ENCODE measurements at places on chromosomes 16 and 17.

DNA sequence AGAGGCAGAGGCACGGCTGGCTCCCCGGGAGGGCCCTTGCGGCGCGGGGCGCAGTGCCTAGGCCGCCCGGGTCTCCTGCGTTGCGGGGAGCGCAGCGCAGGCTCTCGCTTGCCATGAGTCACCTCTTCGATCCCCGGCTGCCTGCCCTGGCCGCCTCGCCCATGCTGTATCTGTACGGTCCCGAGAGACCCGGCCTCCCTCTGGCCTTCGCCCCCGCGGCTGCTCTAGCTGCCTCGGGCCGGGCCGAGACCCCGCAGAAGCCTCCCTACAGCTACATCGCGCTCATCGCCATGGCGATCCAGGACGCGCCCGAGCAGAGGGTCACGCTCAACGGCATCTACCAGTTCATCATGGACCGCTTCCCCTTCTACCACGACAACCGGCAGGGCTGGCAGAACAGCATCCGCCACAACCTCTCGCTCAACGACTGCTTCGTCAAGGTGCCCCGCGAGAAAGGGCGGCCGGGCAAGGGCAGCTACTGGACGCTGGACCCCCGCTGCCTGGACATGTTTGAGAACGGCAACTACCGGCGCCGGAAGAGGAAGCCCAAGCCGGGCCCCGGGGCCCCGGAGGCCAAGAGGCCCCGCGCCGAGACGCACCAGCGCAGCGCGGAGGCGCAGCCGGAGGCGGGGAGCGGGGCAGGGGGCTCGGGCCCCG lies 390 bp downstream of the FOXL1 start:
- no peak for DNase-seq

DNA sequence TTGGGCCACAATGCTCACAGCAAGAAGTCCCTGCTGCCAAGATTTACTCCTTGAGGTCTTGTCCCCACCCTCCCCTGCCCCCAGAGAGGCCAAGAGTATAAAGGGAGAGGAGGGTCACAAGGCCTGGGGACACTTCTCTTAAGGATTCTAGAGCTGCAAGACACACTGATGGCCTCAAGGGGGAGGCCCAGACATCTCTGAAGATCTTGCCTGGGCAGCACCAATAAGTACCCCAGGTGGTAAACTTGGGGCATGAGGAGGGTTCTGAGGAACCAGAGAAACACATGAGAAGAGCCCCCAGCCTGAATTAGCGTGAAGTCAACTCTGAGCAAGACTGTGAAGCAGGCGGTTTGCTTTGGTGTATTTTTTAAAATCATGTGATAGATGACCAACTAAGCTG lies 26.8 kb upstream of the MTMR4 start:
- DNase-seq, result no peak

GRCh38 chr17:51803161-51803560 lies 355.4 kb downstream of the CA10 start:
- no peak for DNase-seq

DNA sequence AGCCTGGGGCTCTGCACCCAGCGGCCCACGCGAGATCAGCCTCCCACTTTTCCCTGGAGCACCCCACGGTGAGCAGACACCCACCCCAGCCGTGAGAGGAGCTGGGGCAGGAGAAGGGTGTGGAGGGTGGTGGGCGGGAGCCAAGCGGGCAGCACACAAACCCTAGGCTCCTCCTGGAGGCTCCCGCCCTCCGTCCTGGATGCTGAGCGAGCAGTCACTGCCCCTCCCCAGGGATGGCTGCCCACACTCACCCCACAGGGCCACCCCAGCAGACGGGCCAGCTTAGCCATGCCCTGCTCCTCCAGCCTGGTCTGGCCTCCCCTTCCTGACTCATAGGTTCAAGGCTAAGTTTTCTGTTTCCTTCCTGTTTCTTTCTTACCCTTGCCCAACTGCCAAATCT lies 15.7 kb upstream of the ABCC3 start:
- no peak for DNase-seq

- DNase-seq, result no peak
These were observed 464.5 kb downstream of the WWOX start for GRCh38 chr16:78563905-78564304.

GRCh38 chr16:74626741-74627416 lies 20.0 kb upstream of the GLG1 start:
- no peak for DNase-seq

GRCh38 chr16:9248162-9248561 lies 156.7 kb downstream of the HAPSTR1 start:
- DNase-seq, result no peak

GRCh38 chr17:12438813-12439586 lies 226.7 kb upstream of the MYOCD start:
- no peak for DNase-seq

DNA sequence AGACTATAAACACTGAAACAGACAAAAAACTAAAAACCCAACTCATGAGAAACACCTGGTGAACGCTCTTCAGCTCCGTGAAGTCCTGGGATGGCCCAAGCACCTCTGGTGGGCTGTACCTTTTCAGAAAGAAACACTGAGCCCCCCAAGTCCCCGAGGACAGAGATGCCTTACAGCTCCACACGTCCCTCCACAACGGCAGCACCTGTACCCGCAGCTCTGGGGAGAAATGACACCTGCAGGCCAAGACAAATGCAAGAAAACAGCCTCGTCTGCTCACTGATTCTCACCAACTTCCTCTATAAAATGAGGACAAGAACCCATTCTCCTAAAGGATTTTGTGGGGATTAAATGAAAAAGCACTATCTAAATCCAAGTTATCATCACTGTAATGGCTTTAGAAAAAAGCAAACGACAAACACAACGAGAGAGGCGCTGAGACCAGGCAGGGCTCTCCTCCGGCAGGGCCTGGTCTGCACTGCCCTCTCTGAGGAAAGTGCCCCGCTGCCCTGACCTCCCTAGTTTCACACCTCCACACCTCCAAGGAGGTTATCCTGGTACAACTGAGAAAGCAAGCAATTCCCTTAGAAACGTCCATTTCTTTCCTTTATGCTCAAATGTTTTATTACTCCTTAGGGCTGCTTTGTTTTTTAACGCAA lies 114.9 kb downstream of the ZNF778 start:
- no peak for DNase-seq

DNA sequence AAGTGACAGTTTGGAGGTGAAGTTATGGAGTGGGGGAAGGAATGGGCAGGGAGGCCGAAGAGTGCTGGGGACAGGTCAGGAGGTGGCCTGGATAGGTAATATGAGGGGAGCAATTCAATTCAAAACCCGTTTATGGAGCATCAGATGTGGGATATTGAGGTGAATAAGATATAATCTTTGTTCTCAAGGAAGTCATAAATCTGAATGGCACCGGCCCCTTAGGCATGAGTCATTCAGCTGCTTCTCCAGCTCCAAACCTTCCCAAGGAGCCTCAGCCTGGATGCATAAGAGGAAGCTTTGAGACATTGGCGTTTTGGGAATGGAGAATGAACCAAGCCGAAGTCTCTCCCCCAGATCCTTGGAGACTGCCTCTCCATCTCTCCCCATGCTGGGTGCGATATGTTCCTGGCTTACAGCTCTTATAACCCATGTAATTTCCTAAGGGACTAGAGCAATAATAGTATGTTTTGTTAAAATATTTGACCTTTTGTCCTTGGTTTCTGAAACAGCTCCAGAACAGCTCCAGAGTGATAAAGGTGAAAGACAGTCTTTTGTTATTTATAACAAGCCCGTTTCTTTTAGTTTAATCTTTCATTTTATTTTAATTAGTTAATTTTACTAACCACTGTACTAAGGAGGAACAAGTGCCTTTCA lies 1.7 kb downstream of the TUBG2 start:
- DNase-seq, result no peak

DNA sequence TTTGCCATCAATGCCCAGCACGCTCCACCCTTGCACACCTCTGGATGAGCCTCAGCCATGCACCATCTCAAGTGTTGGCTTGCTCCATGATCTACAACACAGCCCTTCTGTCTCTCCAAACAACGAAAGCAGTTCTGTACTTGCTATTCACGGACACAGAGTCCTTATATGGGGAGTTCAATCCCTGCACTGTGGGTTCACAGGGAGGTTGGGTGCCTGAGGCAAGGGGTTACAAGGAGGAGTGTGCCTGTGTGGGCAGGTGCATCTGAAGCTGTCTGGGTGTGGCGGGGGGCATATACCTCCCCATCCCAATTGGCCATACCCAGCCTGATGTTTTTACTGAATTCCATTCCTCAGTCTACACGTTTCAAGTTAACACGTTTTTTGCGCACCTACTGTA lies 5.6 kb downstream of the RUNDC3A start:
- DNase-seq, result no peak

DNA sequence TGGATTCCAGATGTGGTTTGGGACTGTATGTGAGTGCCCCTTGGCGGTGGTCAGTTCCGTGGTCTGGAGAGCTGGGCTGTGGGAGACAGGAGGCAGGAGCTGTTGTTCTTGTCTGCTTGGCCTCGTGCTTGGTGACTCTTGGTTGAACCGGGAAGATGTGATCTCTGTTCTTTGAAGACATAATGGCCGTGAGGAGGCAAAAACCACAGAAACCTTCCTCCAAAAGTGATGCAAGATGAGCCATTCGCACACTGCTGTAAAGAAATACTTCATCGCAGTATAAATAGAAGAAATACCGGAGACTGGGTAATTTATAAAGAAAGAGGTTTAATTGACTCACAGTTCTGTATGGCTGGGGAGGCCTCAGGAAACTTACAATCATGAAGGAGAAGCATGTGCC lies 128.8 kb downstream of the RAP1GAP2 start:
- no peak for DNase-seq

DNA sequence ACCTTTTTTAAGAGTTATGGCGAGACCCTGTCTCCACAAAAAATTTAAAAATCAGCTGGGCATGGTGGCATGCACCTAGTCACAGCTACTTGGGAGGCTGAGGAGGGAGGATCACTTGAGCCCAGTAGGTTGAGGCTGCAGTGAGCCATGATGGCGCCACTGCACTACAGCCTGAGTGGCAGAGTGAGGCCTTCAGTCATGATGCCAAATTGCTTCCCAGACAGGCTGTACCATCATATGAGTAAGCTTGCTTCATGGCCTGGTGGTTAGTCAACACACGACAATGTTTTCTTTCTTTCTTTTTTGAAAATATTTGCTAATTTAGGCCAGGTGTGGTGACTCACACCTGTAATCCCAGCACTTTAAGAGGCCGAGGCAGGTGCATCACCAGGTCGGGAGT lies 12.5 kb downstream of the NTAN1 start:
- DNase-seq, result no peak

DNA sequence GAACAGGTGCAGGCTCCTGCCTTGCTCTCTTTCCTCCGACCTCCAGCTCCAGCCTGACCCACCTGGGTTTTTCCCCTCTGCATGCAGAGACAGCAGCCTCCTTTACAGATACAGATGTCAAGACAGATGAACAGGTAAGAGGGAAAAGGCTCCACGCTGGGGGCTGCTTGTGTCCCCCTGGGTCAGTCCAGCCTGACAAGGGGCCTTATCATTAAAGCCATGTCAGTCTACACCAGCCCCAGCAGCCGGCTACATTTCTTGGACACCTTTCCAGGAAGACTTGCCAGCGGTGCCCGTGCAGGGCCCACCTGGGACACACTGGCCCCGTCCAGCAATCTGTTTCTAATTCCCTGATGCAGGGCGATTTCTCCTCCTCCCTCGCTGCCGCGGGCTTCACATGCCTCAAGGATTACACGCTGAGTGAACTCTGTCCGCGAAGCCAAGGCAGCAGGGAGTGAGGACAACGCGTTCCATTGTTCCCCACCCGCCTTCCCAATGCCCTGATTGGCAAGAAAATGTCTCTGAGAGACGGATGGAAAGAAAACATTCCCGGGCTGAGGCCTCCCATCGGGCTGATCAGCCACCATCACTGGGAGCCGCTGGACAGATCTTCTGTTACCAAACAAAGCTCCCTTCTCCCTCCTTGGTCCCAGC lies 184.7 kb downstream of the C16orf95 start:
- no peak for DNase-seq

- no peak for DNase-seq
These were observed 6.3 kb downstream of the C17orf75 start for GRCh38 chr17:32335687-32336086.

DNA sequence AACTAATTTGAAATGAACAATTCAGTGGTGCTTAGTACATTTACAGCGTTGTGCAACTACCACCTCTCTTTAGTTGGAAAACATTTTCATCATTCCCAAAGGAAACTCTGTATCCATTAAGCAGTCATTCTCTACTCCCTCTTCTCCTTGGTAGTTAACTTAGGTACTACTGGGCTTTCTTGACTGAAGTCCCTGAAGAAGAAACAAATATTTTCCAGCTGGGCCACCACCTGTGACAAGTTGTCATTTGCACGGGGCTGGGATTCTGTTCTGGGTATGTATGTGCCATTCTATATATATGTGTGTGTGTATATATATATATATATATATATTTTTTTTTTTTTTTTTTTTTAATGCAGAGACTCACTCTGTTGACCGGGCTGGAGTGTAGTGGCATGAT lies 15.4 kb upstream of the RMI2 start:
- DNase-seq, result no peak

- DNase-seq, result no peak
These were observed 3.6 kb upstream of the CYTH1 start for GRCh38 chr17:78785663-78786057.

DNA sequence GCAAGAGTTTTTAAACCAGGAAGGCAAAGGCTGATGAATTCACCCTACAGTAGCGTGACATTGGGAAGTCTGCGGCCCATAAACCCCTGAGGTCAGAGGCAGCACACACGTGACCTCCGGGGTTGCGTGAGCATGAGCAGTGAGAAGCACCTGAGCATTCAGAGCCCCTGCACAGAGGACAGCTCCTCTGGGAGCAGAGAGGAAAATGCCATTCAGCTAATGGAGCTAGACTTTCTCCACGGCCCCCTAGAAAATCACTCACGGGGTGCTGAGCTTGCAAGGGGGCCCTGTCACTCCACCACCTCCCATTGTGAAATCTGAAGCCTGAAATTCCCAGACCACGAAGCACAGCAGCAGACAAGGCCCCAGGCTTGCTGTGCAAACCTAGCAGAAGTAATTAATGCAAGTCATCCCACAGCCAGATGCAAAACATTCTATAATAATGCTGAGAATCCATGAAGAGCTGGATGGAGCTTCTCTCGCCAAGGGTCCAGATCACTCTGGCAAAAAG lies 114.9 kb upstream of the RCVRN start:
- DNase-seq, result no peak

DNA sequence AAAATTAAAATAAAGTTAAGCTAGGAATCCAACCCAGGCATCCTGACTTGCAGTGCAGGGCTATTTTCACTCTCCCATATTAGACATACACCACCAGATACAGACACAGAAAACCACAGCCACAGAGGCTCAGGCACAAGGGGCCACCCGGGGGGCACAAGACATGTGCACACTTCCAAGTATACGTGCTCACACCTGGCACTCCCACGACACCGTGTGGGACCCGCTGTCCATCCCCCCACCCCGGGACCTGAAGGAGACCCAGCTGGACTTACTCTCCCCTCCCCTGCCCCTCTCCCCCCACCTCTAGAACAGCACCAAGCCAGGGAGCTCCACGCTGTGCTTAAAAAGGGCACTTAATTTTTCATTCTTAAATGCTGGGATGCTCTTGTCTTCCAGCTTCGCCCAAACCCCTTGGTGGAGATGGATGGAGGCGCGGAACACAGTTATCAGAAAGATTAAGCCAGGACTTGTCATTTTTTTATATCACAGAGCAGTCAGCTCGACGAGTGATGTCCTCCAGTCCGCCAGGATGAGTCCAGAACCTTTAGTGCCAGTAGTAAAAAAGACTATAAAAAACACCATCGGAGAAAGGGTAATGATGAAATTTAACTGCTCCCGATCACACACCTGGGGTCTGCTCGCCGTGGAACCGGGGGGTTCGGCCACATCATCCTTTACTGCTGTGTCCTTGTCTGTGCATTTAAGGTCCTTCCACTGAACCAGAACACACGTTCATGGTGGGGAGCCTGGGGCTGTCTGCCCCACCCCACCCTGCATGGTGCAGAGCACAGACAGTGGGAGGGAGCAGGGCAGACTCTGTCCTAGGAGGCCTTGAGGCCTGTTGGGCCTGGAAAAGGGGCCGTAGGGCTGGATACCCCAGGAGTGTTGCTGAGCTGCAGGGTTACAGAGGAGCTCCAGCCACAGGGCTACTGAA lies 73.3 kb upstream of the LHX1 start:
- DNase-seq, result no peak

Measured in activated naive CD8-positive, alpha-beta T cell treated with anti-CD3 and anti-CD28 coated beads, Interleukin-2, amount 50 U/mL, for 16 hours (primary cell).